ENCODE measurements at places on chromosomes 6 and 20.

DNA sequence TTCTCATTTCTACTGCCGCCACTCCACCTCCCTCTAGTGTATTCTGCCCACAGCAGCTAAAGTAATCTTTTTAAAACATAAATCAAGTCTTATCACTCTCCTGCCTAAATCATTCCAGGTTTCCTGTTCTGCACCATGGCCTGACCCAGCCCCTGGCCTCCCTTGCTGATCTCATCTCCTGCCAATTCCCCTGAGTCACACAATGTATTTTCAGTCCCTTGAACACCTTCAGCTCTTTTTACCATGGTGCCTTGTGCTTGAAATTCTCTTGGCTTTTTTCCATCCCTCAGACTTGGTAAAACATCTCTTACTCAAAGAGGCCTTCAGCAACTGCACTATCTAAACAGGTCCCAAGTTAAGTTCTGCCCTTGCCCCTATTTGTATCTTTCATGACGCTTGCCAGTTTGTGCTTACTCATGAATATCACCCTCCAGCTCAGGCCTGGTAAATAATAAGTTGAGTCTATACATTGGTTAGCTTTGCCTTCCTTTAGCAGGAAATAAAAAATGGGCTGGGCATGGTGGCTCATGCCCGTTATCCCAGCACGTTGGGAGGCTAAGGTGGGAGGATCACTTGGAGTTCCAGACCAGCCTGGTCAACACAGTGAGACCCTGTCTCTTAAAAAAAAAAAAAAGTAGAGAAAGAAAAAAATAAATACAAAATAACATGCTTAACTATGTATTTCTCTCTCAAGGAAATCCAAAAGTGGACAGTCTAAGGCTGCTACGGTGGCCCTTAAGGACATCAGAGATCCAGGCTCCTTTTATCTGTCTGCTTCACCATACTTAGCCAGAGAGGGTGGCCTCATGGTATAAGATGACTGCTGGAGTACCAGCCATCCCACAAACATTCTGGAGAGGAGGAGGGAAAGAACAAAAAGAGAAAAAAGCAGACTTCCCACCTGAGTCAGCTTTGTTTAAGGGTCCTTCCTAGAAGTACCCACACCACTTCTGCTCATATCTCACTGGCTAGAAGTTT lies 62.2 kb downstream of the ARFGEF2 start:
- DNase-seq: no peak

GRCh38 chr6:70973604-70974003 lies 16.7 kb upstream of the B3GAT2 start:
- no peak for DNase-seq

DNA sequence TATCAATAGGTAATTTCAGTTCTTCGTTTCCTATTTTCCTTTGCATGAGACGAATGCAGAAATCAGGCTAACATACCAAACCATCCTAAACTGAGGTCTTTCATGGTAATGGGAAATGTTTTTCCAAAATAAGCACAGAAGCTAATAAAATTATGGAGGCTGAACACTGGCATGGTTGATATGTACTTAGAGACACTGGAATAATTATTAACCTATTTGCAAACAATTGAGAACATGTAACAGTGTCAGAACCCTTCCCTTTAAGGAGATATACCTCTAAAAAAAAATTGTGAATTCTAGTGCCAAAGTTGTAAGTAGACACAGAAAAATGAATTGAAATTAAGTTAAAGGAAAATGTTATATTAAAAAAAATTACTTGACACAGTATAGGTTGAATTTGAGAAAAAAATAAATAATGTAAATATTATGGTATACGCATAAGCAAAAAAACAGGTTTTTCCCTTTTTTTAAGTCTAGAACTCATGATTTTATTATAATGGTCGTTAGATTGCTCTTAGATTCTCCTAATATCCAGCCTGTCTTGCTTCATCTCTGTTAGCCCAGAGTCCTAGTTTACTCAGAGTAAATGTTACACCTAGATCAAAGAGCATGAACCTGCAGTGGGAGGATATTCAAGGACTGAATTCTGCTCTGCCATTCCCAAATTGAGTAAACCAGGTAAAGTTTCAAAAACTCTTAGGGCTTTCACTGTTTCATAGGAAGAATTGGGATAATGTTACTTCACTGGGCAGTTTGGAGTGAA lies 1.7 kb downstream of the SLC17A2 start:
- DNase-seq: no peak

GRCh38 chr6:3623451-3624249 lies 127.9 kb downstream of the PXDC1 start:
- DNase-seq: no peak

- DNase-seq: no peak
Observed at GRCh38 chr6:9121549-9121948, 686.2 kb upstream of the SLC35B3 start.

DNA sequence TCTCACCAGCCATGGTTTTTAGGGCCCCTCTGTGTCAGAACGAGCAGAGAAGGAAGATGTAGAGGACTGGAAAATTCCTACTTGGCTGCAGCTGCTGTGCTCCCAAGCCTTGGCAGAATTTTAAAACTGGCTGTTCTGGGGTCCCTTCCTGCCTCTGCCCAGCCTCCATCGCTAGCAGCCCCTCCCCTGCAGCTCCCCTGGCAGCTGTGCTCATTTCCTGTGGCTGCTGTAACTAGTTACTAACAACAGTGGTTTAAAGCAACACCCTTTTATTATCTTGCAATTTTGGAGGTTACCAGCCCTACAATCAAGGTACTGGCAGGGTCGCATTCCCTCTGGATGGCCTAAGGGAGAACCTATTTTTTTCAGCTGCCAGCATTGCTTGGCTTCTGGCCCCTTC lies 3.7 kb upstream of the CST11 start:
- DNase-seq: no peak

GRCh38 chr6:47809873-47810272 lies 28.0 kb downstream of the OPN5 start:
- DNase-seq: no peak

DNA sequence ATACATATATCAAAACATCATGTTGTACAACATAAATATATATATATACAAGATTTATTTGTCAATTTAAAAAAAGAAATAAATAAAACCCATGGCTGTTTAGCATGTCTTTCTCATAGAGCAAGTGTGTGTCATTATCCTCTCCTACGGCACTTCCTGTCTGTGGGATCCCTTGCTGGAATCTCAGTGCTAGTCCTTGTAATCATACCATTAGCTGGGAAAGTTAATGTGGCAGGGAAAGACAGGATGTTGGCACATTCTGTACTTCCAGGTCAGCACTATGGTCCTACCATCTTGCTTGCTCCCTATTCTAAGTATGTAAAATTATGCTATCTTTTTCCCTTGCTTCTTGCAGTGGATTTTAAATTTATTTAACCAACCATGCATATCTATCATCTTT lies 9.5 kb upstream of the SLC17A3 start:
- no peak for DNase-seq

DNA sequence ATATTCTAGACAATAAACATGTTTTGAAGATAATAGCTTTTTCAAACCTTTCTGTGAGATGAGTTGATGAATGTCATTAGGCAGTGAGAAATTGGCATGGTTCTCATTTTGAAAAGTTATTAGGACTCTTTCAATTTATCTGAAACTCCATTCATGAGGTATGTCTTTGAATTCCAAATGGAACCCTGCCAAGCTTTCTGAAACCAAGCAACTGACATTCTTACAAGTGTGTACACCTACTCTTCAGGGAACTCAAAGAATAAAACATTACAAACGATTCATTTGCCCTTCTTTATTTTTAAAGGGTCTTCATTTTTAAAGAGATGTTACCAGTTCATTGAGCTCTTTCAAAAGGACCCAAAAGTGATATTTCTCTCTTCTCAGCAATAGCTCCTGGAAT lies 2.1 kb upstream of the TRDN start:
- no peak for DNase-seq

DNA sequence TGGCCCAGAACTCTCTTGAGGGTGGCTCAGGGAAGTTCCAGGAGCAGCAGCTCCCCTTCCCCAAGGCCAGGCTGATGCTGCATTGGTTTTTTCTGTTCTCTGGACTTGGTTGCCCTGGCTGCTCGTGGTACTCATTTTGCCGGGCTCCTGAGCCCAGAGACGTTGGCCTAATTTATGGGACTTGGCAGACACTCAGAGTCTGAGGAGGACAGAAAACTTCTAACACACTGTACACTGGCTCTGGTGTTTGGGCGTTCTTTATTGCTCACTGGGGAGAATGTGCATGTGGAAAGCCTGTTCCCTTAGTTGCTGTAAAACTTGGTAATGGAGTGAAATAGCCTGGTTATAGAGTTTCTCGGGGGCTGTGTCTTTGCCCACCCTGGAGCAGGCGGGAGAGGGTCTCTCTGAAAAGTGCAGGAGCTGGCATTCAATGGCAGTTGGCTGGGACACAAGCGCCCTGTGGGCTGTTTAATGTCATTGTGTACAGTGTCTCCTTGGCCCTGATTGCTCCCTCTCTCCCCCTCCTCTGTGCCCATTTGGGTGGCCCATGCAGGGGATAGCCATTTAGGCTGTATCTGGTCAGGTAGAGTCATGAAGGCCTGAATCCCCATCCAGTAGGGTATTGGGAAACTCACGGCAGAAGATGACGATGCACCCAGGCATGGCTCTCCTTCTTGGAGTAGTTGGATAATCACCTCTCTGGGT lies 109.3 kb downstream of the CDC5L start:
- no peak for DNase-seq

DNA sequence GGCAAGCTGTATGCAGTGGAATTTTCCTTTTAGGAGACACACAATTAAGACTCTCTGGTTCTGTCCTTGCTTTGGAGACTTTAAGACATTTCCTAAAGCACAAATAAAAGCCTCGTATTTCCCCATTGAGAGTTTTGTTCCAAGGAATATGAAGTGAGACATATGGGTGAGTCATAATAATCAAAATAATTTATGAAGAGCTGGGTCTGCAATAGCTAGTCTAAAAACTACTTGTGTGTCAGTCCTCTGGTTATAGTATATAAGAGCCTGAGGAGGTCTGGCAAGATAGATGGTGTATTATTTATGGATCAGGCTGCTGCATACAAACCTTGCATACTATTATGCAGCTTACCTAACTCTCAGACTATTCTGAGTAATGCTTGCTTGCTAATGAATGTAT lies 142.6 kb downstream of the ADGRG6 start:
- no peak for DNase-seq

DNA sequence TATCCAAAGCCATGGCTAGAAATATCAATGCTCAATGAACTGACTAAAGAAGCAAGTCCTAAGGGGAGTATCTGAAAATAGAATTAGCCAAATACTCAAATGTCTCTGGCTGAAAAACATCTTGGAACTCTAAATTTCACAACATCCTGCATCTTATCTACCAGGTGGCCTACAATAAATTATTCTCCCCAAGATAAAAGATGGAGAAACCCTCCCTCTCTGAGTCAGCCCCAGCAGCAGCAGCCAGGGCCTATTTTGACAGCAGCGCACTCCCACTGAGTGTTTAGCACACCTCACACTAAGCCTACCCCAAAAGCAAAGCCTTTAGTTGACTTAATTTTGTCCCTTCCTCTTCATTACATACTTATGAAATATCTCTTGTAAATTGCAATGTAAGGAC lies 5.9 kb downstream of the CALHM6 start:
- DNase-seq: no peak

DNA sequence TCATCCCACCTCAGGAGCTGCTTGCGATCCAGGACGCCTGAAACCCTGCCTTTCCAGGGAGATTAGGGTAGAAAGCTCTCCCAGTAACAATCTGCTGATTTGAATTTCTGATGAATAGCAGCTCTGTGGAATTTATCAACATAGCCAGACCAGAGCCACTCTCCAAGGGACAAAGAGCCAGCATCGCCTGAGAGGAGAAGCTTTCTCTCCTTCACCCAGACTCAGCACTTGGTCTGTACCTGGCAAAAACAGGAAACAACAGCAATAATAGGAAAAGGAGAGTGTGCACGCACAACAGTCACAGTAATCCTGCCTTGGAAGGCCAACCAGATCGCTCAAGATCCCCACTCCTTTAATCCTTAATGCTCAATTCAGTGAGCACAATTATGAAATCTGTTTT lies 22.3 kb upstream of the ROS1 start:
- DNase-seq: no peak

- DNase-seq: no peak
Observed at GRCh38 chr20:63097336-63097831, 90.6 kb upstream of the BHLHE23 start.

- no peak for DNase-seq
Observed at GRCh38 chr6:1790684-1791083, 181.0 kb downstream of the FOXC1 start.

DNA sequence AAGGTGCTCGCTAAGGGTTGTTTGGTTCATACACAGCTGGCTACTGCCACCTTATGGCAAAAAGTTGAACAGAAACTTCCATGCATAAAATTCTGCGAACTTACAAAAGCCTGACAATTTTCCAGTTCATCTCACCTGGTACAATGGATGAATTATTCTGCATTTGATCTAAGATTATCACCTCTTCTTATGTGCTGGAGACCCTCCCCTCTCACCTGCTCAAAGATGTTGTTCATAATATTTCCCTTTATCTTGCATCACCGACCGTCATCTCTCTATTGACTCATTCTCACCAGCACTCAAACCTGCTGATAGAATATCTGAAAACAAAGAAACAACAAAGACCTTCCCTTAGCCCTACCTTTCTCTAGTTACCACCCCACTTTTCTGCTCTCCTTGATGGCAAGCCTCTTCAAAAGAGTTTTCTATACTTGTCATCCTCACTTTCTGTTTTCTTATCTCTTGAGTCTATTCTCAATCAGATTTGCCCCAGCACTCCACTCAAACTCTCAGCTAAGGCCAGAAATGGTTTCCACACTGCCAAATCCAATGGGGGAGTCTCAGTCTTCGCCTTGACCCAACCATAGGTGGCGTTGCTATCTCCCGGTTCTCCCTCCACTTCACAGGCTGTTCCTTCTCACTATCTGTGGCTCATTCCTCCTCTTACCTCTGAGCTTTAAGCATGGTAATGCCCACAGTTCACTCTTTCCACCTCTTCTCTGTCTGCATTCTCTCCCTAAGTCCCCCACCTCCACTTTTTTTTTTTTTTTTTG lies 25.8 kb downstream of the SNRNP48 start:
- no peak for DNase-seq

DNA sequence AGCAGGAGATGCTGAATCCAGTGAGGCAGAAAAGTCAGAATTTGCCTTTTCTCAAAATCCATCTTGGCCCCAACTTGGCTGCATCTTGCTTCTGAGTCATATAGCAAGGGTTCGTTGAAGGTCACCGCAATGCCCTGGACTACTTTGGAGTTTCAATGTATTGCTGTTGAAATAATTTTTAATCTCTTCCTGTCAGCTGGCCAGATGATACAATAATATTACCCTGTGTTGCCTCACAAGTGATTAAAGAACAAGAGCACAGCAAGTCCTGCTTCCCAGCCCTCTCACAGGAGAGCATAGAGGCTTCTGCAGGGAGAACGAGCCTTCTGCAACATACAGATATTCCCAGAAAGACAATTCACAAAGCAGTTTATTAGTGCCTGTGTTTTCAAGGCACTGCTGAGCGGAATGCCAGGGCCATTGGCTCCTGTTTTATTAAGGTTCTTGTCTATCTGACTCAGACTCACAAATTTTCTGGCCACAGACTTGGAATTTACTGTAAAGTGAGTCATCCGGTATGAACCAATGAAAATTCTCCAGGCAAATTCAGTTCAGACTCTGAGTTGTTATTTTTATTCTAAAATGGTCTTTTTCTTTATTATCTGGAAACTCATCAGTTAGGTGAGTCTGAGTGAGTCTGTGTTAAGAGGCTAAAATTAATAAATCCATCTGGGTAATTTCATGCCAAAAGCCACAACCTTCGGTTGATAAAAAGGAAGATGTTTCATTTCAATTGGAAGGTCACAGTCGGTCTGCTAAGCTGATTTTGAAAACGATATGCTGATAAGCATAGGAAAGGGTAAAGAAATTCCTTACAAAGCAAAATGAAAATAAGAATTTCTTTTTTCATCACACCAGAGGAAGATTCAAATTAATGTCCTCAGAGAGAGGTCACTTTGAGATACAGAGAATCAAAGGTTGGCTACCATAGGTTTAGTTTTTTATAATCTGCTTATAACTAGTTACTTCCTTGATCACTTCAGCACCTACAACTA lies 289.4 kb upstream of the STXBP5 start:
- DNase-seq: no peak

Measured in activated T-helper 9 cell treated with anti-CD3 and anti-CD28 coated beads, Interleukin-2, amount 50 U/mL, for 16 hours (primary cell).